Fibroblast of lung (primary cell): ENCODE measurements at places on chromosomes 5 and 9. TPM values are rescaled to one million over a fixed set of nuclear protein-coding genes. Genes with fewer than 3 reads are reported as not detected.

DNA sequence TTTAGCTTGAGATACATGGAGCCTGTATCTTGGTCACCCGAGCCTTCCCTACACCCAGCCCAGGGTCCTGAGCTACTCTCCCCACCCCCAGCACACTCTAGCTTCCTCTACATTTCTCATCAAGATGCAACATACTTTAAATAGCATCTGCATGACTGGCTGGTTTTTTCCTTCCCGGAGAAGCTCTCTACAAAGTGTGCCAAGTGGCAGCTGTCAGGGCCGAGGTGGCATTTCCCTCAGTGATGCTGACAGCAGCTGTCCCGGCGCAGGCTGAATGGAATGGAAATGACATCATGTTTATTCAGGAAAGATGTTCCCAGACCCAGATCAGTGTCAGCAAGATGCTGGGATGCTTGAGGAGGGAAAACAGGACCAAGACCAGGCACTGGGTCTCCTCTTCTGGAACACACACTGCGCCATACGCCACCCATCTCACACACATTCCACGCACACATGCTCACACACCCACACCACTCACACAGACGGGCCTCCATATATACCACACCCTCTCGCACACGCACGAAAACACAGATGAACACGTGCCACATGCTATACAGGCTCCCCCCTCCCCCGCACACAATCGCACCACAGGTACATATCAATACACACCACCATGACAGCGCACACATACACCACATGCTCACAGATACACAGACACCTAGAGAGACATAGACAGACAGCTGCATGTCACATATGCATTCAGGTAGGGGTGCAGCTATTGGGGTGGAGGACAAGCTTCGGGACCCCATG lies 67.8 kb downstream of the LHX2 start:
- H3K36me3 ChIP-seq, result no peaks in the 10 kb centered on the region
- DNase-seq, result peak; percentile 72
- H3K4me3 ChIP-seq, result no peak overlapping the region
- H3K27me3 ChIP-seq, result no peaks in the 10 kb centered on the region
- H3K27ac ChIP-seq, result no peak overlapping the region
- peaks cover 4% of the 10 kb centered on the region for H3K4me1 ChIP-seq

GRCh38 chr5:2797160-2797559 lies 45.7 kb upstream of the IRX2 start:
- H3K4me1 ChIP-seq, result no peaks in the 10 kb centered on the region
- DNase-seq, result no peak
- H3K4me3 ChIP-seq, result no peak overlapping the region
- H3K27me3 ChIP-seq, result no peaks in the 10 kb centered on the region
- H3K36me3 ChIP-seq, result no peaks in the 10 kb centered on the region
- no peak overlapping the region for H3K27ac ChIP-seq

GRCh38 chr9:25814023-25814422 lies 135.8 kb upstream of the TUSC1 start:
- DNase-seq, result no peak
- no peaks in the 10 kb centered on the region for H3K36me3 ChIP-seq
- H3K4me3 ChIP-seq, result no peak overlapping the region
- H3K4me1 ChIP-seq, result no peaks in the 10 kb centered on the region
- no peaks in the 10 kb centered on the region for H3K27me3 ChIP-seq

- DNase-seq, result peak; percentile 48
- H3K27me3 ChIP-seq, result no peaks in the 10 kb centered on the region
- no peaks in the 10 kb centered on the region for H3K4me1 ChIP-seq
- no peak overlapping the region for H3K4me3 ChIP-seq
- H3K27ac ChIP-seq, result no peak overlapping the region
These were observed 1022.5 kb upstream of the DMAC1 start for GRCh38 chr9:8821910-8822666.

DNA sequence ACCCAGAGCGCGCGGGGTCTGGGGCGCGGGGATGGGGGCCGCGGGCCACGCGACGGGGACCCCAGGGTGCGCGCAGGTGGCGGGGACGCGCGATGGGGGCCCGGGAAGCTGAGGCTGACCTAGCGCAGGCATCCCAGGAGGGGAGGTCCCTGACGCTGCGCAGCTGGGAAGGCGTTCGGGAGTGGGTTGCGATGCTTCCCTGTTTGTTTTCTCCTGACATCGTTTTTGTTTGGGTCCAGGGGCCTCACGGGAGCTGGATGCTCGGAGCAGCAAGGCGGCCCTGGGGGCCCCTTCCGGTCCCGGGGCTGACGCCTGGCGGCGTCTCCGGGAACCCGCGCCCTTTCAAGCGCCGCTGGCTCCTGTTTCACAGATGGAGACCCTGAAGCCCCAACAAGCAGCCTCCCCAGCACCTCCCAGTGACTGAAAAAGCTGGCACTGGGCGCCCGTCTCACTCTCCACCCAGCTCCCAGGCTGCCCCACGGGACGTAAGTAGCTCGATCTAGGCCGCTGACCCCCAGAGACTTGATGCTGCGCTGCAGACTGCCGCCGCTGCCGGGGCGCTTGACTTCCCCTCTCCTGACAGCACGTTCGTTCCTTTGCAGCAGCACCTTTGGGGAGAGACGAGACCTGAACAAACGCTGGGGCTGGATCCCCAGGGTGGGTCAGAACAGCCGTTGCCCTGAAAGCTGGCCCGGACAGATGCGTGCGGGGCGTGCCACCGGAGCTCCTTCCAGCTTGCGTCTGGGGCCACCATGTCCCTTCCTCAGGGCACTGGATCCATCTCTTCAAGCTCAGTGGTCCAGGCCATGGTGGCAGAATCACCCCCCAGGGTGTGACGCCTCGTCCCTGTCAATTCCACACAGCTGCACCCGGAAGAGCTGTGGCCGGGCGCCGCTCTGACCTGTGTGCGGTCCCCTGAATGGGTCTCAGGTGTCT lies 593 bp downstream of the BRD3OS start:
- no peaks in the 10 kb centered on the region for H3K4me1 ChIP-seq
- H3K36me3 ChIP-seq, result peaks cover 2% of the 10 kb centered on the region
- no peaks in the 10 kb centered on the region for H3K27me3 ChIP-seq
- DNase-seq, result peak; percentile 45
- H3K27ac ChIP-seq, result peak overlapping the region; percentile 59

GRCh38 chr5:1557114-1557873 lies 33.5 kb upstream of the LPCAT1 start:
- no peak for DNase-seq
- no peaks in the 10 kb centered on the region for H3K36me3 ChIP-seq
- H3K4me1 ChIP-seq, result peaks cover 11% of the 10 kb centered on the region
- H3K4me3 ChIP-seq, result no peak overlapping the region
- peaks cover 7% of the 10 kb centered on the region for H3K27me3 ChIP-seq

- no peaks in the 10 kb centered on the region for H3K4me1 ChIP-seq
- no peaks in the 10 kb centered on the region for H3K27me3 ChIP-seq
- H3K4me3 ChIP-seq, result no peak overlapping the region
- H3K36me3 ChIP-seq, result no peaks in the 10 kb centered on the region
These were observed 62.2 kb upstream of the ADAMTS2 start for GRCh38 chr5:179407191-179408175.

- H3K4me1 ChIP-seq, result peaks cover 9% of the 10 kb centered on the region
- DNase-seq, result peak; percentile 45
- peak within 1 kb of the TSS; percentile 49 for H3K27ac ChIP-seq
- no peaks in the 10 kb centered on the region for H3K36me3 ChIP-seq
- no peaks in the 10 kb centered on the region for H3K27me3 ChIP-seq
- peak within 1 kb of the TSS; percentile 65 for H3K4me3 ChIP-seq
These were observed at the start of gene HACD4 for GRCh38 chr9:21031091-21031807. HACD4 (minus strand) TSS chr9:21031640; CDS start chr9:21031590, 50 bp downstream.

DNA sequence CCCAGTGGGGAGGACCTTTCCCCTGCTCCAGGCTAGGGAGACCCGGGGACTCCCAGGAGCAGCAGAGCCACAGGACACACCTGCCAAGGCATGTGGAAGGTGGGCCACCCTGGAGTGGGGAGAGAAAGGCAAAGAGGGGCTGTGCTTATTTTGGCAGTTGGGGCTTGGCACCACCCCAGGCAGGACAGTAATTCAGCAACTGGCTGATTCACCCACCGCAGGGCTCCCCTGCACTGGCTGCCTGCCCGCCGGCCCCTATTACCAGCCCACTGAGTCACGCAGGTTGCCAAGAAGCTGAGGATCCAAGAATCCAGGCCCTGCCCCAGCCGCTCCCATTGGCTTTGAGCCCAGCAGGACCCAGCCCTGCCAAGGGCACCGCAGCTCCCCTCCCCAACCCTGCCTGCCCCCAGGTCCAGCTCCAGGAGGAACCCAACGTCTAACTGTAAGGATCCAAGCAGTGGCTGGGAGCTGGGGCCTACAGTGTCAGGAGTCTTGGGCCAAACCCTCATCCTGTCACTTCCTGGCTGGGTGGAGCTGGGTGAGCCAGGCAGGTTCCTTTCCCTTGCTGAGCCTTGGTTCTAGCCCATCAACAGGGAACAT lies 14.2 kb upstream of the RALGDS start:
- peak; percentile 94 for DNase-seq
- no peaks in the 10 kb centered on the region for H3K27me3 ChIP-seq
- H3K4me3 ChIP-seq, result no peak overlapping the region
- H3K4me1 ChIP-seq, result peaks cover 33% of the 10 kb centered on the region

DNA sequence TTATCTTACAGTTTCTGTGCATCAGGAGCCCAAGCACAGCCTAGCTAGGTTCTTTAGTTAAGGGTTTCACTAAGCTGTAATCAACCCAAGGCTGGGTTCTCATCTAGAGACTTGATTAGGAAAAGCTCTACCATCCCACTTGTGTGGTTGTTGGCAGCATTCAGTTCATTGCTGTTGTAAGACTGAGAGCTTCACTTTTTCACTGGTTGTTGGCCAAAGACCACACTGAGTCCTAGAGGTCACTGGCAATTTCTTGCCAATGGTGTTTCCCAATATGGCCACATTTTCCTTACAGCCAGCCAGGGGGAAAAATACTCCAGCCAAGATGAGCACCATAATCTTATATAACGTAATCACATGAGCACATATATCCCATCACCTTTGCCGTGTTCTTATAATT lies 74.3 kb downstream of the SMIM15 start:
- no peaks in the 10 kb centered on the region for H3K27me3 ChIP-seq
- DNase-seq, result no peak

DNA sequence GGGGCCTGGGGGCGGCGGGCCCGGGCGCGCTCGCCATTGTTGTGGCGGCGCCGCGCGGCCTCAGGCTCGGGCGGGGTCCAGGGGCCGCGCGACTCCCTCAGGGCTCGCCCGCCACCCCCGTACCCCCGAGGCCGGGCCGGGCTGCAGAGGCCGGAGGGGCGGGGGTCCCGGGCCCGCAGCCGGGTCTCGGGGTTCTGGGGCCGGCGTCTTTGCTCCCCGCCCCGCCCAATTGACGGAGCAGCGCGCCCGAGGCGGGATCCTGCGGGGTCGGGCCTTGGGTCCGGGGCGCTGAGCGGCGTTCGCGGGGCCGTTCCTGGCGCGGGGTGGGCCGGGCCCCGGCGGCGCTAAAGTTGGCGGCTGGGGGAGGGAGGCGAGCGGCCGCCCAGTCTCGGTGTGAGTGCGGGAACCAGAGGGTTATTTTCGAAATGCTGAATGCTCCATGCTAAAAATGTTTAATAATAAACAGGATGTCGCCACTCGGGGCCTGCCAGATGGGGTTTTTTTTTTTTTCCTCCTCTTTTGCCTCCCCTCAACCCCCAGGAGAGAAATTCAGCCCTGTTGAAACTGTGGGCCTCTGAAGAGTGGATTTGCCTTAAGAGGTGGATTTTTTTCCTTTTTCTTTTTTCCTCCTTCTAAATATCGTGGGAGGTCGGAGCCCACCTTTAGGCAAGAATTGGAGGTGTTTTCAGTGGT lies 724 bp downstream of the PRRC2B start:
- H3K27ac ChIP-seq, result peak overlapping the region; percentile 78
- peak overlapping the region; percentile 72 for H3K4me3 ChIP-seq
- H3K4me1 ChIP-seq, result peaks cover 25% of the 10 kb centered on the region

DNA sequence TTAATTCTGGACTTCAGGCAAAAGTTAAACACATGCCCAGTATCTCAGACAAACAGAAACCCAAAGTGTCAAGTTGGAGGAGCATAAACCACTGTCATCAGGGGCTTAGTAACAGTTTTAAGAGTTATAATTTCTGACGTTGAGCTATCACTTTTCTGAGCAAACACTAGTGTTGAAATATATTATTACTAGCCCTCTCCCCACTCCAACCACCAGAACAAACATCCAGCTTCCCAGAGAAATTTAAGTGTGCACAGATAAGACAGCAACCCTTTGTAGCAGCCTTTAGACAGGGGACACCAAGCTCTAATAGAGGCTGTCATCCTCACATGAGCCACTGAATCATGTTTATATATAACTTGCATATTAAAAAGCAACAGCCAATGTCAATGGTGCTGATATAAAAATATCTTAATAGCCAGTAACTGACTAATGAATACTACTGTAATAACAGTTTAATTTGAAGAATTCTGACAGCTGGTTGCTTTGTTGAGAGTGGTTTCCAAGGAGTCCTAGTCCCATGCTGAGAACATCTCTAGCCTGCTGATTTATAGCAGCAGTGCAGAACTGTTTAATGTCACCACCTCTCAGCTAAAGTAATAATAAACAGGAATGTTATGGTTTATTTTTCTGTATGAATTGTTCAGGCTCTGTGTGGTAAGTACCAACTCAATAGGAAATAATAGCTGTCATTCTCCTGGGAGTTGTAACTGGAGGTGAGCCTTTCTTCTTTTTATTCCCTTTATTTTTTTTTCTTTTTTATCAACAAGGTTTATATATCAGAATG lies 528.7 kb upstream of the ZNF608 start:
- no peak overlapping the region for H3K4me3 ChIP-seq
- peak; percentile 20 for DNase-seq
- no peaks in the 10 kb centered on the region for H3K27me3 ChIP-seq
- H3K4me1 ChIP-seq, result no peaks in the 10 kb centered on the region
- H3K27ac ChIP-seq, result no peak overlapping the region
- H3K36me3 ChIP-seq, result no peaks in the 10 kb centered on the region

GRCh38 chr5:57805732-57806131 lies 323.1 kb upstream of the ACTBL2 start:
- no peaks in the 10 kb centered on the region for H3K36me3 ChIP-seq
- no peaks in the 10 kb centered on the region for H3K27me3 ChIP-seq
- H3K27ac ChIP-seq, result no peak overlapping the region
- H3K4me1 ChIP-seq, result peaks cover 4% of the 10 kb centered on the region
- DNase-seq, result peak; percentile 62

DNA sequence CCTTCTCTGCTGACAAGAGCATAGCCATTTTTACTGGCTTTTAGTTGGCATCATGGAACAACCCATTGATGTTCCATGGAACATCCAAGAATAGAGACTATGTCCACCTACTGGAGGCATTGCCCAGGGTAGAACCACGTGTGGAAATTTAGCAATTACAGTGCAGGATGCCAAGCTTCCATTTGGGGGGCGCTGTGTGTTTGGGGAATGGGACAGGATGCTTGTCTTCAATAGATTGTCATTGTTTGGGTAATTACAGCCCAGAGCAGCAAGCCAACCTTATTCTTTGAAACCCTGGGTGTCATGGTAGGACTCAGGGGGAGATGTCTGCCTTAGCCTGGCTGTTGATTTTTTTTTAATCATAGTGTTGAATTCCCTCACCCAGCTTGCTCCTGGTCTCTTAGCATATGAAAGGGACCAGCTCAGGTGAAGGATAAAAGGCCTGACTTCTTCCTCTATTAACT lies 171.1 kb downstream of the DOCK2 start:
- peaks cover 16% of the 10 kb centered on the region for H3K4me1 ChIP-seq
- H3K36me3 ChIP-seq, result no peaks in the 10 kb centered on the region
- no peak overlapping the region for H3K27ac ChIP-seq

- no peak overlapping the region for H3K27ac ChIP-seq
- no peaks in the 10 kb centered on the region for H3K36me3 ChIP-seq
- H3K4me3 ChIP-seq, result no peak overlapping the region
- peaks cover 80% of the 10 kb centered on the region for H3K27me3 ChIP-seq
- peak; percentile 17 for DNase-seq
These were observed 5.8 kb downstream of the TLX3 start for GRCh38 chr5:171314728-171315385.

MYORG gene
- total RNA-seq, result 0.26 and 0.83 TPM in 2 replicates

ELOVL7 gene
- total RNA-seq, result under 0.01 and 0.26 TPM in 2 replicates

GLRA1 gene
- total RNA-seq, result not detected in 2 replicates

CLIC3 gene
- total RNA-seq, result 1.3 and 3.5 TPM in 2 replicates

PCDHGA1 gene
- 1.0 and 1.8 TPM in 2 replicates for total RNA-seq

ACTBL2 gene
- total RNA-seq, result under 0.01 TPM in 1 of 2 replicates, not detected in the other

CER1 gene
- not detected in 2 replicates for total RNA-seq

CDH10 gene
- under 0.01 and 0.17 TPM in 2 replicates for total RNA-seq

CWC27 gene
- 16.9 and 17.3 TPM in 2 replicates for total RNA-seq

GABRA1 gene
- total RNA-seq, result not detected in 2 replicates

MINAR2 gene
- total RNA-seq, result not detected in 2 replicates
